ENCODE measurements at places on chromosomes 2 and 18.

DNA sequence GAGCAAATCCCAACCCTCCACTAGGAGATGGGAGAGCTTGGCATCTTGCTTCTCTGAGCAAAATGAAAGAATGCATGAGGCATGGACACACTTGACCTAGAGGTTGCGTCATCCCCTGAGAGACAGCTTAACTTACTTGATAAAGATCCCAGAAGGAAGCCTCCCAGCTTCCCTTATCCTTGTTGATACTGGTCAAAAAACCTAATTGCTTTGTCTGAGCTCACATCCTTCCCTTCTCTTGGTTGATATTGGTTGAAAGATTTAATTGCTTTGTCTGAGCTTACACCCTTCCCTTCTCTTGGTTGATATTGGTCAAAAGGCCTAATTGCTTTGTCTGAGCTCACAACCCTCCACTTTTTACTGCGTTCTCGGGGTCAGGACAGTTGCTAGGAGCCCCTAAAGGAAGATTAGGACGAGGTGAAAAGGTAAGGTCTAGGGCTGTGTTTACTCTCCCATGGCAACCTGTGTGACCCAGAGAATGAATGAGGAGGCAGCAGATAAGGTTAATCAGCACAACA lies 12.2 kb upstream of the BOD1L2 start:
- DNase-seq, result no peak

DNA sequence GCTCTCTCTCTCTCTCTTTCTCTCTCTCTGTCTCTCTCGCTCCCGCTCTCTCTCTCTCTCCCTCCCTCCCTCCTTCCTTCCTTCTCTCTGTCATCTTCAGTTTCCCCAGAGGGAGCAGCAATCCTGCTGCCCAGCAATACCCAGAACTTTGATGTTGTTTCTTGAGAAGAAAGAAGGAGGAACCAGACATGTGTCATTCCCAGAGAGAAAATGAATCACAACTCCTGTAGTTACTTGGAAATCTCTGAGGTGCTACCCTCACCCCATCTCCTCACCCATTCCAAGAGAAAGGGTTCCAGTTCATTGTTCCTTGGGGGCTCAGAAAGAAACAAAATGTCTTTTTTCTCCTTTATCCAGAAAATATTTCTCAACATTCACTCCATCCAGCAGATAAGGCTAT lies 449.1 kb downstream of the TNS1 start:
- no peak for DNase-seq

DNA sequence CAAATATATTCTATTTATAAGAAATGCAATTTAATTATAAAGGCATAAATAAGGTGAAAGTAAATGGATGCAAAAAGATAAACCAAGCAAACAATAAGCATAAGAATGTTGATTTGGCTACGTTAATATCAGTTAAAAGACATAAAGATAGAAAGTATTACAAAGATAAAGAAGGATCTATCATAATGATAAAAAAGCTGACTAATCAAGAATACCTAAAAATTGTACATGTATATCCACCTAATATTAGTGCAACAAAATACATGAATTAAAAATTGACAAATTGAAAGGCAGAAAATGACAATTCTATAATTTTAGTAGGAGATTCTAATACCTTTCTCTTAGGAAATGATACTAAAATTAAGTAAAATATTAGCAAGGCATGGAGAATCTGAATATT lies 21.5 kb downstream of the SLC9A4 start:
- no peak for DNase-seq

DNA sequence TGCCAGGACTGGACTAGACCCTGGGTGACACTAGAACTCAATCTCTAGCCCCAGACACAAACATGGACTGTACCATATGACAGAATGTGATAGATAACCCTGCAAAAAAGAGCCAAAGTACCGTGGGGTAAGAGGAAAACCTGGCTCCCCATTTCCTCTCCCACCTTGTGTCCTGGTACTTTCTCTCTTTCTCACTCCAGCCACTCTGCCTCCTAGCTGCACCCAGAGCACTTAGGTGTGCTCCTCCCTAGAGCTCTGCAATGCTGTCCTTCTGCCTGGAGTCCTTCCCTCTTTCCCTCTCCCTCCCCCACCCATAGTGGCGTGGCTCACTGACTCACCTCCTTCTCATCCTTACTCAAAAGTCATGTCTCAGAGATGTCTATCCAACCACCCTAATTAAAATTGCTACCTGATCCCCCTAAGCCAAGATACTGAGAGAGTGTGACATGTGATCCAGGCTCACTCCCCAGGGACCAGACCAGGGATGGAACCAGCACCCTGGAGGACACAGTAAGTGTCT lies 171.3 kb downstream of the LOXHD1 start:
- DNase-seq, result no peak

DNA sequence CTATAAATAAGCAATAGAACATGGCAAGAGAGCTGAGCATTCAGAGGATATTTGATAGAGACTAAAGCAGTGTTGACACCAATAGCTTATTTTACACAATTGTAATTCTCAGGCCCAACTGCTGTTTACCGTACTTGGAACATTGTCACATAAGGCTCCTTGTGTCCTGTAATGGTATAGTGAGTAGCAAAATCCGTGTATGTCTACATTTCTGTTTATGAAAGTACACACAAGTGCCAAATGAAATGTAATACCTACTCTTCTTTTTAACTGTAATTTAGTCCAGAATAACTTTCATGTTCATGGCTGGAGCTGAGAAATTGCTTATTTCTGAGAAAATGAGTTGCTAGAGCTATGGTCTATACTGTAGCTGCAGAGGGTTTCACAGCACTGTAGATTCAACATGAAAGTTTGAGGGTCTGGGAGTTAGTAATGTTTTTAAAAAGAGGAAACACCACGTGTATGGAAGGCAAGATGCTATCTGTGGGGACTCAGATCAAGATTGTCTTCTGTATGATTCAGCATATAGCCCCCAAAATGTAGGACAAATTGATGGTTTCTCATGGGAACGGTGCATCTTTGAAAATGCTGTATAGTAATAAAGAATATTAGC lies 110.2 kb upstream of the NOSTRIN start:
- DNase-seq, result no peak

Data from stimulated activated naive CD8-positive, alpha-beta T cell treated with anti-CD3 and anti-CD28 coated beads, Interleukin-15, Interleukin-2, amounts not matched to agents 100 U/mL and 50 U/mL, for 24 hours (primary cell).